ENCODE measurements at places on chromosomes 12 and 14. TPM values are rescaled to one million over a fixed set of nuclear protein-coding genes. Genes with fewer than 3 reads are reported as not detected.

The TMEM229B gene
- 0.40 TPM for total RNA-seq

The TCL1B gene
- not detected for total RNA-seq

The TAS2R7 gene
- total RNA-seq, result not detected

The FITM1 gene
- 170 TPM for total RNA-seq

The RASAL1 gene
- total RNA-seq, result 0.04 TPM

The GNG2 gene
- 36.8 TPM for total RNA-seq

DNA sequence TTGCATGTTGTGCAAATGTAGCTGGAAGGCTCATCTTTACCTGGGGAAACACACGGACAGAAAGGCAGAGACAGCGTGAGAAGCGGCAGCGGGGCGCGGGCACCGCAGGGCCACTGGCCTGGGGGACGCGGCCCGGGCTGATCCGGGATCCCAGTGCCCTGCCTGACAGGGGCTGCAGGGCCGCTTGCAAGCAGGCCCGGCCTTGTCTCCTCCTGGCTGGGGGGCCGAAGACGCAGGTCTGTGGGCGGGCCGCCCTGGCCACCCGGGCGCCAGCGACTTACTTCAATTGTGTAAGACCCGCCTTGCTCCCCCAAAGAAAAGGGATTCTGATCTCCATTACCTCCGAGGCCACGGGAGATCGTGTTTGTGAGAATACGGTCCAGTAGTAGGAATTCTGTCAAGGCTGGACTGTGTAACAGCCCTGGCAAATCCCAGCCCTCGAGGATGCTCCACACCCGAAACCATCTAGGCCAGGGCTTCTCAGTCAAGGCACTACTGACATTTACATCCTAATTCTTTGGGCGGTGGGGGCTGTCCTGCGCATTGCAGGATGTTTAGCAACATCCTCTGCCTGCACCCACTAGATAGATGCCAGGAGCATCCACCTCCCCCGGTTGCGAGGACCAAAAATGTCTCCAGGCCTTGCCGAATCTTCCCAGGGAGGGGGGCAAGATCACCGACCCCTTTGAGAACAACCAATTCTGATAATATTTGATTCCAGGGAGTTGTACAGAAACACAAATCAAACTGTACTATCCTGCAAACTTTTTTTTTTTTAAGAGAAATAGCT lies 95.6 kb downstream of the BCL11B start:
- no peaks in the 10 kb centered on the region for H3K36me3 ChIP-seq
- H3K4me3 ChIP-seq, result no peak overlapping the region
- peaks cover 5% of the 10 kb centered on the region for H3K4me1 ChIP-seq
- DNase-seq, result no peak
- H3K27ac ChIP-seq, result no peak overlapping the region

DNA sequence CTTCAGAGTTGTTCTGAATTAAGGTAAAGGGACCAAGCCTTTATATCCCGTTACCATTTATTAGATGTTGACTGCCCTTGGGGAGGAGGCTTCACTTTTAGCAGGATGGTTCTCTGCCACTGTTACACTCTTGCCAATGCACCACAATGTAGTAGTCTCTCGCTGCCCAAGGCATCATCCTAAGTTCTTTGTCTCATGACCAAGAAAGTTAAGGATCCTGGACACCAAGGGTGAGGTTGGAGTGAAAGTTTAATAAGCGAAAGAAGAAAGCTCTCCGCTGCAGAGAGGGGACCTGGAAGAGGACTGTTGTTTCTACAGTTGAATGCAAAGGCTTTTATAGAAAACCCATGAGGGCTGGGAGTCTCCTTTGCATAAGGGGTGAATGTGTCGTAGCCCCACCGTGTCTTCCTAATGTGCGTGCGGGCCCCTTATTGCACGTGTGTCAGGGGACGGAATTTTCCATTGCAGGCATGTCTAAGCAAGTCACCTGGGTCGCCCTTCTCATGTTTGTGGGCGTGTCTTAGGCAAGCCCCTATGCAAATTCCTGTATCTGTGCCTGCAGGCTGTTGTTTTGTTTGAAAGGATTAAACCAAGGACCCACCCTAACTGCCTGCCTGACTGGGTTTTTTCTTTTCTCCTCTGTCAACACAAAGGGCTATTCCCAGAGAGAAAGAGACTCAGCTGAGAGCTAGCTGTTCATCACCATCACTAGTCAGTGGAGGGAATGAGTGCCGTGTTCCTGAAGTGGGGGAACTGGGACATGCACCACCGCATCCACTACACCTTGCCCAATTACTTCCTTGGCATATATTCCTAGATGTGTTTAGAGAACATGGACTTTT lies 17.6 kb upstream of the RNASE1 start:
- no peak overlapping the region for H3K4me3 ChIP-seq
- DNase-seq, result no peak
- no peaks in the 10 kb centered on the region for H3K27me3 ChIP-seq
- H3K27ac ChIP-seq, result no peak overlapping the region

- no peaks in the 10 kb centered on the region for H3K27me3 ChIP-seq
- no peak overlapping the region for H3K27ac ChIP-seq
- no peaks in the 10 kb centered on the region for H3K4me1 ChIP-seq
- H3K4me3 ChIP-seq, result no peak overlapping the region
- no peaks in the 10 kb centered on the region for H3K36me3 ChIP-seq
- DNase-seq, result no peak
Measured at GRCh38 chr12:31922341-31923062, 36.7 kb upstream of the RESF1 start.

DNA sequence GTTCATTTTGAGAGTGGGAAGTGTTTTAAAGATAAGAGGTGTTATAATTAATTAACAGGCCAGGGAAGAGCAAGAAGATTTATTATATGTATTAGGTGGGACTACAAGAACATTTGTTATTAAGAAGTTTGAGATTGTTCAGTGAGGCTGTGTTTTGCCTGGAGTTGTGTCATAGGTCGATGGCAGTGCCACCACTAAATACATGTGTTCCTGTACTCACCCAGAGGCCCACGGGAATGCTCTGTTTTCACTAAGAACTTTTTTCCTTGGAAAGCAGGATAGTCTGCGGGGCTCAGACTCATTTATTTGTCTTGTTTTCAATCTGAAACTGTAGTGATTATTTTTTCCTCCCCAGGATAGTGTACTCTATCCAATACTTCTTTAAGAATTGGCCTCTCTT lies 10.1 kb downstream of the IRAK3 start:
- H3K36me3 ChIP-seq, result no peaks in the 10 kb centered on the region
- no peak overlapping the region for H3K27ac ChIP-seq
- H3K4me3 ChIP-seq, result no peak overlapping the region
- H3K27me3 ChIP-seq, result no peaks in the 10 kb centered on the region
- no peak for DNase-seq
- no peaks in the 10 kb centered on the region for H3K4me1 ChIP-seq

DNA sequence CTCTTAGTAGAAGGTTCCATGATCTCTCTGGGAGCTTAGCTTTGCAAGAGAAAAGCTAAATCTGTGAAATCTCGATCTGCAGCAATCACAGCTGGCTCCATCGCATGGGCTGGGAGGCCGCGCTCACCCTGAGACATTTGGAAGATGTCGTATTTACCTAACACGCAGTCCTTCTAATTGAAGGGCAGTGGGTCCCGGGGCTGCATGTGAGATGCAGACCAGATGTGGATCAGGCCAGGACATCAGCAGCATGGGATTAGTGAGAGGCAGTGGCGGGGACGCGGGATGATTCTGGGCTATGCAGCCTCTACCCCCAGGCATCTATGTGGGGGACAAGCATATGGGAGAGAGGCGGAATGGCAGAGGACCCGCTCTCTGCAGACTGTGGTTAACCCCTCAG lies 312.4 kb upstream of the RTL1 start:
- no peaks in the 10 kb centered on the region for H3K36me3 ChIP-seq
- no peak overlapping the region for H3K4me3 ChIP-seq
- no peak for DNase-seq
- H3K27ac ChIP-seq, result no peak overlapping the region
- H3K27me3 ChIP-seq, result no peaks in the 10 kb centered on the region

- no peak for DNase-seq
- no peak overlapping the region for H3K27ac ChIP-seq
- no peaks in the 10 kb centered on the region for H3K4me1 ChIP-seq
- H3K27me3 ChIP-seq, result peaks cover 13% of the 10 kb centered on the region
Measured at GRCh38 chr12:106910202-106910601, 45.5 kb upstream of the TMEM263 start.

DNA sequence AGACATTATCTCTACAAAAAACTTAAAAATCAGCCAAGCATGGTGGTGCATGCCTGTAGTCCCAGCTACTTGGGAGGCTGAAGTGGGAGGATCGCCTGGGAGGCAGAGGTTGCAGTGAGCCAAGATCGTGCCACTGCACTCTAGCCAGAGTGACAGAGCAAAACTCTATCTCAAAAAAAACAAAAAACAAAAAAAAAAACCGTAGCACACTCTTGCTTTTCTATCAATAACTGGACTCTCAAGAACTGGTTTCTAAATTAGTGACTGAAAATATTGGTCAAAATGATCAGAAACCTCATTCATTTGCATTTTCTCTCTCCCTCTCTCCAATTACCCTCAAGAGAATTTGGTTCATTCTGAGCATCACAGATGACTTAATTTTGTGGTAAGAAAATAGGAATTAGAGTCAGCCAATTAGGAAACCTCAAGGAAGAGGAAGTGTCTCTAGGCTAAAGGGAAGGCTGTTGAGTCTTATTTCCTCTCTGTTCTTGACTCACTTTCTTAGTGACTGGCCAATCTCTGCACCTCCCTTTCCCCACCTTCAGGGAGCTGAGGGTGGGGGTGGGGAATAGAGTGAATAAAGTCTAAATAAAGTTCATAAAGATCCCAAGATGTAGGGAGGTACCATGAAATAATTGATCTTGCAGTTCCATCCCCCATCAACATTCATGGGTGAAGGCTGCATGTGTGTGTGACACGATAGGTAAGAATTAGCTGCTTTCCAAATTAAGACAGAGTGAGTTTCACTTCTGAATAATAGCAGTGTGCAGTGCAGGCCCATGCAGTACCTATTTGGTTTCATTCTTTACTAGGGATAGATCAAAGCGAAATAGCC lies 6.8 kb upstream of the PSMA6 start:
- peaks cover 15% of the 10 kb centered on the region for H3K4me1 ChIP-seq
- DNase-seq, result peak; percentile 37
- no peaks in the 10 kb centered on the region for H3K27me3 ChIP-seq
- peak overlapping the region; percentile 71 for H3K27ac ChIP-seq

- no peaks in the 10 kb centered on the region for H3K36me3 ChIP-seq
- DNase-seq, result no peak
- no peak overlapping the region for H3K27ac ChIP-seq
- H3K4me1 ChIP-seq, result no peaks in the 10 kb centered on the region
Measured at GRCh38 chr12:33222357-33222756, 217.3 kb downstream of the SYT10 start.

DNA sequence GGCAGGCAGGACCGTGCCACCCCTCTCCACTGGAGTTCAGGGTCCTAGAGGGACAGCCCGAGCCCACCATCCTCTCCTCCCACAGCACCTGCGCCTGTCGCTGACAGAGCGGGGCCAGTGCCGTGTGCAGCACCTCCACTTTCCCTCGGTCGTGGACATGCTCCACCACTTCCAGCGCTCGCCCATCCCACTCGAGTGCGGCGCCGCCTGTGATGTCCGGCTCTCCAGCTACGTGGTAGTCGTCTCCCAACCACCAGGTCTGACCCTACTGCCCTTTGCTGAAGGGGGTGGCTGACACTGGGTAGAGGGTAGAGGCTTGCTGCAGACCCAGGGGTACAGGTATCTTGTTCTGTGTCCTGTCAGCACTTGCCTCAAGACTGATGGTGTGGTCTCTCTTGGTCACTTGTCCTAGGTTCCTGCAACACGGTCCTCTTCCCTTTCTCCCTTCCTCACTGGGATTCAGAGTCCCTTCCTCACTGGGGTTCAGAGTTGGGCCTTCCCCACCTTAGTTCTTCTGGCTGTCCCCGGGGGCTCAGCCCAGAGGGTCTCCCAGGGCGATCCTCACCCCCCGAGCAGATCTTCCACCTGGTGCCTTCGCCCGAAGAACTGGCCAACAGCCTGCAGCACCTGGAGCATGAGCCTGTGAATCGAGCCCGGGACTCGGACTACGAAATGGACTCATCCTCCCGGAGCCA lies 42.0 kb downstream of the SH2B3 start:
- H3K4me3 ChIP-seq, result no peak overlapping the region
- H3K27ac ChIP-seq, result no peak overlapping the region
- peaks cover 64% of the 10 kb centered on the region for H3K36me3 ChIP-seq
- DNase-seq, result no peak

DNA sequence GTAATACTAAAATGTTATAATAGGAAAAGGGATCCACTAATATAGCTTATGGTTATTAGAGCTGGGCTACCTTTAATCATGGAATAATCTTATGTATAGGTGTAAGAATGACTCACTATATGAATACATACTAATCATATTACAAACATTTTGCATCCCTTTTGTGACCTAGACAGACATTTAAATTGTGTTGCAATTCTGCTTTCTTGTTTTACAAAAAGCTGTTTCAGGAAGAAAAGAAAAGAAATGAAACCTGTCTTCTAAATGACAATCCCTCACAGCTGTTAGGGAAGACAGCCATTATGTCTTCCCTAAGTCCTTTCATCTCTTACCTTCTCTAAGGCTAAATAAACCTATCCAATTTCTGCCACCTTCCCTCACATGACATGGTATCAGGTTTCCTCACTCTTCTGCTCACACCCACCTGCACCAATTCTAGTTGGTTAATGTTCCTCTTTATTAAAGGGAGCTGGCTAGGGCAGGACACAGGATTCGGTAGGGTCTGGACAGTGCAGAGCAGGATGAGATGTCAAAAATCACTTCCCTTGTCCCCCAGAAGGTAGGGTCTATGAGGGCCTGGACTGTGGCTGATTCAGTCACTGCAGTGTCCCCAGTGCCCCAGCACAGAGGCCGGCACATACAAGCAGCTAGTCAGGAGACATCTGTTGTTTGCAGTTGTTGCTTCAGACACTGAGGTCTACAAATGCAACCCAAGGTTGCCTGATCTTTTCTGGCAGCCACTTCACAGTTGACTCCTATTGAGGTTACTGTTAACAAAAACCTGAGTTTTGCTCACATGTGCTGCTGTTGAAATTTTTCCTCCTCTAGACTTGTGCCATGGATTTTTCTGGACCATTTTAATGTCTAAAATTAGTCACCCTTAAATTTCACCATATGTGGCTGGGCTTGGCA lies 3.7 kb downstream of the DHRS7 start:
- H3K4me1 ChIP-seq, result peaks cover 10% of the 10 kb centered on the region
- peak overlapping the region; percentile 6 for H3K27ac ChIP-seq
- H3K4me3 ChIP-seq, result no peak overlapping the region
- DNase-seq, result peak; percentile 52
- no peaks in the 10 kb centered on the region for H3K27me3 ChIP-seq

DNA sequence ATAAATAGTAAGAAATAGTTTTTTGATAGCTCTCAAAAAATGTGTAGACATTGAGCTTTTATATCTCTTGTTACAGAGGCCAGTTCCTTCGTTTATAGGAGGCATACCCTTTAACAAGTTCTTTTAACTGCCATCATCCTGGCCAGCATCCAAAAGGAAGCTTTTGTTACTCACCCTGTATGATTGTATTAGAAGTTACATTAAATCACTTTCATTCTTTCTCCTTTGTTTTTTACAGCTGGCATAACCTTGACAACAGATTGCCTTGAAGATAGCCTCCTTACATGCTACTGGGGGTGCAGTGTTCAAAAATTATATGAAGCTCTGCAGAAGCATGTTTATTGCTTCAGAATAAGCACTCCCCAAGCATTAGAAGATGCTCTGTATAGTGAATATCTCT lies 20.1 kb downstream of the CGRRF1 start:
- no peak overlapping the region for H3K4me3 ChIP-seq
- H3K27ac ChIP-seq, result no peak overlapping the region
- H3K27me3 ChIP-seq, result no peaks in the 10 kb centered on the region
- no peaks in the 10 kb centered on the region for H3K4me1 ChIP-seq
